ENCODE measurements at places on chromosomes 16 and 17. TPM values are rescaled to one million over a fixed set of nuclear protein-coding genes. Genes with fewer than 3 reads are reported as not detected.

Gene GHDC
- total RNA-seq: 6.8 TPM

Gene RHBDF2
- 10.8 TPM for total RNA-seq

Gene SULT1A3
- 3.3 TPM for total RNA-seq

Gene PYY
- total RNA-seq: 0.79 TPM

Gene VASN
- total RNA-seq: 10.0 TPM

Gene MC1R
- total RNA-seq: 1.6 TPM

Gene KRT25
- total RNA-seq: not detected

Gene MFSD6L
- total RNA-seq: not detected

Gene C16orf86
- 0.26 TPM for total RNA-seq

Gene TMEM114
- not detected for total RNA-seq

Gene CCL14
- not detected for total RNA-seq

Gene ATP2A3
- under 0.01 TPM for total RNA-seq

Gene IRF8
- not detected for total RNA-seq

Gene MYH1
- not detected for total RNA-seq

Gene MRPL28
- 113 TPM for total RNA-seq

Gene DBNDD1
- 5.6 TPM for total RNA-seq

Gene HOXB8
- not detected for total RNA-seq

Gene BAIAP3
- total RNA-seq: 0.26 TPM

Gene TEPSIN
- 5.8 TPM for total RNA-seq

Gene KRTAP4-6
- not detected for total RNA-seq

Gene REXO5
- total RNA-seq: 2.4 TPM

Gene NPB
- total RNA-seq: 0.26 TPM

Gene GNG13
- total RNA-seq: not detected

Gene MRPL27
- 117 TPM for total RNA-seq

Gene KLHL11
- total RNA-seq: 31.0 TPM

Gene KCNH4
- total RNA-seq: not detected

Gene CCL3
- total RNA-seq: not detected

Gene ASGR2
- not detected for total RNA-seq

Gene NSMCE1
- 107 TPM for total RNA-seq

Gene VWA3A
- total RNA-seq: under 0.01 TPM

Gene PPL
- 378 TPM for total RNA-seq

All from bronchial epithelial cell (primary cell).